ENCODE measurements at places on chromosomes 16 and 17. TPM values are rescaled to one million over a fixed set of nuclear protein-coding genes. Genes with fewer than 3 reads are reported as not detected.
A peak's percentile ranks its signal among the peaks of the same experiment; 100 is the strongest.

Gene ZP2
- total RNA-seq: not detected

DNA sequence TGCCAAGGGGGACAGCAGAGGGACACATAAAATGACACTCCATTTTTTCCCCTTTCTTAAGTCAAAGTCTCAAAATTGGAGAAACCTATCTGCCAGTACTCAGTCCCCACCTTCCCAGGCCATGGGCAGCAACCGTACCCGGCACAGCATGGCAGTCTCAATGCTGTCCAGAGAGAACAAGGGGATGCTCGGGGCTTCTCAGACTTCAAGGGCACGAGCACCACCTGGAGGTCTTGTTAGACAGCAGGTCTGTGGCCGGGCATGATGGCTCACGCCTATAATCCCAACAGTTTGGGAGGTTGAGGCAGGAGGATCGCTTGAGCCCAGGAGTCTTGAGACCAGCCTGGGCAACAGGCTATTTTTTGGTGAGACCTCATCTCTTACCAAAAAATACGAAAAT is 3.2 kb downstream of the DNAH17 start:
- no peak for DNase-seq

Gene TAT
- total RNA-seq: 0.20 TPM

DNA sequence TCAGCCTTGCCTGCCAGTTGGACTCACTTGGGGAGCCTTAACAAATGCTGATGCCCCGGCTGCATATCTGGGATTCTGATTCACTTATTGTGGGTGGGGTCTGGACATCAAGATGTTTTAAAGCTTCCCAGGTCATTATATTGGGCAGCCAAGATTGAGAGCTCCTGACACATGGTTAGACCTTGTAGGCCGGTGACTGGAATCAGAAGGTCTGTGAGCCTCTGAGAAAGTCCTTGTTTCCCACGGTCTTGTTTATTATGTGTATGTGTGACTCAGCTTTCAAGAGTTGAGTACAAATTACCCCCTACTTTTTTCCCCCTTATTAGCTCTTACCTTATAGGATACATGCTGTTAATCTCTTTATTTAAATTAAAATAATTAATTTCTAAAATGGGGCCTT is 103.5 kb downstream of the ABCC1 start:
- no peak for DNase-seq

- peak; percentile 64 for DNase-seq
Measured at GRCh38 chr16:17270683-17271109, 200.1 kb downstream of the XYLT1 start.

- no peak for DNase-seq
Measured at GRCh38 chr16:70493802-70494201, 29.6 kb downstream of the COG4 start.

DNA sequence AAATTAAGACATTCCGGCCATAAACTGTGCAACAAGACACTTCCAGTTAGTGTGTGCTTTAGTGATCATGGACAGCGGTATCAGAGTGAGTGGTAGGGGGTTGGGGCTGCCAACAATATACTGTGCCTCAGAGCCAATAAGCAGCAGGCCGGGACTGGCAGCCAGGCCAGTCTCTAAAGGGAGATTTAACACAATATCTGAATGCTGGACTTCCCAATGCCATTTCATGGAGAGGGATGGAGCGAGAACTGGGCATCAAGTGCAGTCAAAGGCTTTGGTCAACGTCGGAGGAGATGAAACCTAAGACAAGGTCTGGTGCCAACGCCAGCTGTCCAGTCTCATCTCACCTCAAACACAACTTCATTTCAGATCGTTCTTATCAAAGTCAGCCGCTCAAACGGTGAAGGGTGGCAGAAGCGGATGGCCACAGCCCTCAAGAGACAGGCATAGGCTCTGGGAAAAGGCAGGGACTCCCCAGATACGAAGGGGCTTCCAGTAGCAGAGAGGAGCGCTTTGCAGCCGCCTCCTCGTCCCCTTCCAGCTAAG is 935 bp downstream of the USP32 start:
- DNase-seq: peak; percentile 13
